ENCODE measurements at places on chromosomes 1 and 21. TPM values are rescaled to one million over a fixed set of nuclear protein-coding genes. Genes with fewer than 3 reads are reported as not detected.

Gene MATN1
- total RNA-seq = 0.59 TPM

Gene SYCP1
- not detected for total RNA-seq

Gene NBPF20
- 3.5 TPM for total RNA-seq

Gene CELF3
- not detected for total RNA-seq

Gene ALG14
- total RNA-seq = 4.1 TPM

Gene SERTAD4
- 0.31 TPM for total RNA-seq

Gene OLFM3
- total RNA-seq = not detected

Gene CELA3A
- 5.9 TPM for total RNA-seq

All from Panc1 (cell line).